MM.1S (cell line): ENCODE measurements at places on chromosomes 1 and 21.
A peak's percentile ranks its signal among the peaks of the same experiment; 100 is the strongest.

GRCh38 chr1:171185091-171185490 is at the start of gene FMO2:
Gene FMO2, plus strand, starts transcription at chr1:171185300. Its CDS starts 414 bp downstream, at chr1:171185714.
- H3K36me3 ChIP-seq, result no peaks in the 10 kb centered on the region
- H3K4me1 ChIP-seq, result no peaks in the 10 kb centered on the region
- no peak within 1 kb of the TSS for H3K4me3 ChIP-seq
- H3K27me3 ChIP-seq, result no peaks in the 10 kb centered on the region
- H3K27ac ChIP-seq, result no peak within 1 kb of the TSS

GRCh38 chr1:241775021-241775420 is 73.0 kb upstream of the EXO1 start:
- peaks cover 7% of the 10 kb centered on the region; the same call in 1 of the 2 replicates for H3K4me1 ChIP-seq
- H3K4me3 ChIP-seq, result no peak overlapping the region
- no peak overlapping the region for H3K27ac ChIP-seq
- peak; percentile 15 for DNase-seq
- no peaks in the 10 kb centered on the region for H3K27me3 ChIP-seq
- no peaks in the 10 kb centered on the region for H3K36me3 ChIP-seq

- no peak overlapping the region for H3K27ac ChIP-seq
- no peak overlapping the region for H3K4me3 ChIP-seq
- H3K36me3 ChIP-seq, result no peaks in the 10 kb centered on the region
- H3K27me3 ChIP-seq, result no peaks in the 10 kb centered on the region
- no peaks in the 10 kb centered on the region for H3K4me1 ChIP-seq
- DNase-seq, result no peak
Measured at GRCh38 chr1:179012038-179012437, 13.7 kb upstream of the FAM20B start.

DNA sequence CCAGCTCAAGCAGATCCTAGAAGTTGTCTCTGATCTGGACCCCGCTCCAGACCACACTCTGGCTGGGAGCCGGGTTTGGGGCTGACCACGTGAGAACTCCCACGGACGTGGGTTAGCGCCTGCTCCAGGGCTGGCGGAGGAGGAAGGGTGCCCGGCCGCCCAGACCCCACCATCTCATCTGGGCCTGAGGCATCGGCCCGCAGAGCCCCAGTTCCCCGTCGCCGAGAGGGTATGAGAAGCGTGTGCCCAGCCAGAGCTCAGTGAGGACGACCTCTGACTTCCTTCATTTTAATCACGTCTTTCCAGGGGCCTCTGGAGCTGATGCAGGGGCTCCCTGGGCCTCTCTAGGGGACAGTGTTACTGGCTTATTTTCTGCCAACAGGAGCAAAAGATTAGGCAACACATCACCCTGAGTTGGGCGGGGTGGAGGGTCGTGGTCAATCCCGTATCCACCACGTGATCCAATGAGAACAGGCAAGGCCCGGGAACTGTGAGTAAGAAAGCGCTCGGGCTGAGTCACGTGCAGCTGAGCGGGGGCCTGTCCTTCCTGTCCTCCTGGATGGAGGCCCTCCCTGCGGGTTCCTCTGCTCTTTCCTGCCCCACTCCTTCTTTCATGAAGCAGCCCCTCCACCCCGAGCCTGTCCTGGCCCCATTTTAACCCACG is 81.1 kb downstream of the SIK1 start:
- H3K36me3 ChIP-seq, result no peaks in the 10 kb centered on the region
- no peaks in the 10 kb centered on the region for H3K4me1 ChIP-seq
- no peak overlapping the region for H3K4me3 ChIP-seq
- no peak overlapping the region for H3K27ac ChIP-seq
- DNase-seq, result no peak

DNA sequence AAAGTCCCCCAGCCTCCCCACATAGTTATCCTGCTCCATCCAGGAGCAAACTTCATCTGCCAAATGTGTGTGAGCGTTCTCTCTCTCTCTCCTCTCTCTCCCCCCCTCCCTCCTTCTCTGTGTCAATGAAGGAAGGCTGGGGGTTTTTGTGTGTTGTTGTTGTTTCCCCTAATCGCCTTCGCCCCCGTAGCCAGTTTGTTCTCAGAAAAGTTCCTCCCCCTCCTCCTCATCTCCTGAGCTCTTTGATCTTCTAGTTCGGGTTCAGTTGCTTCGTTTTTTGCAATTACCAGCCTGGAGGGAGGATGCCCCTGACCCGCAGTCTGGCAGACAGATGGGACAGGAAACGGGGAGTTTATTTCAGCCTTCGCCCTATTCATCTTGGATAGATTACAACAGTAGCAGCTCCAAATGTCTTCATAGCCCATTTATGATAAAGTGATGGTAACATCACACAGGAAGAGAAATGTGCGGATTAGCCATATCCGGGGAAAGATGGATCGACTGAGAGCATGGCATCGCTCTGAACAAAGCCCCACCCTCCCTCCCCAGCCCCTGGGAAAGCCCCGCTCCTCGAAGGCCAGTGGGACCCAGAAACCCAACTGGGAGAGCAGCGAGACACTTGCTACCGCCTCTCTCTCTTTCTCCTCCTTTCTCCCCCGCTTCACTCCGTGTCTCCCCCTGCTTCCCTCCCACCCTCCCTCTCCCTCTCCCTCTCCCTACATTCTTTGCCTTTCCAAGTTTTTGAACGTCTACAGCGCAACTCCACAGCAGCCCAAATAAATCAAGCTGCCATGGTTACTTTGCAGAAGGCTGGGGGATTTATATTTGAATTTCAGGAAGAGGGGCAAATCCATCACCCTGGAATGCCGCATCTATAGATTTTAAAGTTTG is 139.7 kb upstream of the ARHGEF16 start:
- no peaks in the 10 kb centered on the region for H3K4me1 ChIP-seq
- no peak for DNase-seq

- no peaks in the 10 kb centered on the region for H3K4me1 ChIP-seq
- H3K27me3 ChIP-seq, result no peaks in the 10 kb centered on the region
- no peak overlapping the region for H3K27ac ChIP-seq
- H3K4me3 ChIP-seq, result no peak overlapping the region
Measured at GRCh38 chr1:94083681-94084080, 37.3 kb downstream of the ABCA4 start.

DNA sequence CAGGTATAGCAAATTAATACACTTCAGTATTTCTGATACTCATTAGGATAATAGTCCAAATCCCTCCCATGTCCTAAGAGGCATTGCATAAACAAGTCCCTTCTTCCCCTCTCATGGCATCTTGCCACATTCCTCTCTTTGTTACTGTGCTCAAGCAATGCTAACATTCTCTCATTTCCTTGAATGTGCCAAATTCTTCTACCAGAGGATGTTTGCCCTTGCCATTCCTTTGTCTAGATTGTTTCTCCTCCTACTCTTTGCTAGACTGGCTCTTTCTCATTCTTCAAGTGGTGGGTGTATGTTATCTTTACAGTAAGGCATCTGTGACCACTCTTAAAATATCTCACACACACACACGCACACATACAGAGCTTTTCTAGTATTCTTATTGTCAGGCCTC is 621.0 kb upstream of the CXADR start:
- no peaks in the 10 kb centered on the region for H3K36me3 ChIP-seq
- H3K27ac ChIP-seq, result no peak overlapping the region
- H3K4me1 ChIP-seq, result no peaks in the 10 kb centered on the region
- H3K27me3 ChIP-seq, result no peaks in the 10 kb centered on the region
- DNase-seq, result no peak

GRCh38 chr1:115063228-115063901 is 25.9 kb downstream of the TSPAN2 start:
- peak; percentile 25 for DNase-seq
- 0 out of 2 replicates have a peak, but pooled peaks cover 4% of the 10 kb centered on the region for H3K4me1 ChIP-seq
- H3K4me3 ChIP-seq, result no peak overlapping the region
- H3K27ac ChIP-seq, result peak overlapping the region; percentile 56; the same call in 1 of the 2 replicates
- H3K36me3 ChIP-seq, result no peaks in the 10 kb centered on the region

GRCh38 chr1:169312084-169312954 is 55.3 kb downstream of the NME7 start:
- H3K4me3 ChIP-seq, result no peak overlapping the region
- H3K4me1 ChIP-seq, result peaks cover 6% of the 10 kb centered on the region
- H3K27ac ChIP-seq, result no peak overlapping the region
- H3K27me3 ChIP-seq, result no peaks in the 10 kb centered on the region
- H3K36me3 ChIP-seq, result no peaks in the 10 kb centered on the region

DNA sequence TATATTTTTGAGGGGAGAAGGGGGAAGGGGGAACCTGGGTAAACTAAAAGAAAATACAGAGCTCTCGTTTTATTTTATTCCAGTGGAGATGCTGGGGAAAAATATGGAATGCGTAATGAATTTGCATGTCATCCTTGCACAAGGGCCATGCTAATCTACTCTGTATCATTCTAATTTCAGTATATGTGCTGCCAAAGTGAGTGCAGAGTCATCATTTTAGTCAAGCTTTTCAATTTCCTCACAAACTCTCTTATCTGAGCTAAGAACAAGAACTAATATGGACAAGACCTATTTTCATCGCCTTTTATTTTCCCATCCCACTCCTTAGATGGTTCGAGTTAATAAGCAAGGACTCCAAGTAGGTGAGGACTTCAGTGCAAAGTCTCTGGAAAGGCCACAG is 13.2 kb downstream of the ADORA3 start:
- no peak overlapping the region for H3K27ac ChIP-seq
- no peaks in the 10 kb centered on the region for H3K27me3 ChIP-seq
- no peaks in the 10 kb centered on the region for H3K36me3 ChIP-seq
- no peaks in the 10 kb centered on the region for H3K4me1 ChIP-seq
- H3K4me3 ChIP-seq, result no peak overlapping the region

GRCh38 chr1:7550981-7551380 is 220.1 kb upstream of the VAMP3 start:
- DNase-seq, result no peak
- no peaks in the 10 kb centered on the region for H3K36me3 ChIP-seq
- no peak overlapping the region for H3K27ac ChIP-seq

- no peak for DNase-seq
- no peaks in the 10 kb centered on the region for H3K36me3 ChIP-seq
- no peak overlapping the region for H3K27ac ChIP-seq
Measured at GRCh38 chr1:180581635-180582039, 22.9 kb downstream of the OVAAL start.
